ENCODE measurements at places on chromosomes 11 and 22.

GRCh38 chr11:75728992-75729391 lies 11.4 kb downstream of the MOGAT2 start:
- DNase-seq: no peak

GRCh38 chr11:103167166-103167565 lies 57.9 kb downstream of the DYNC2H1 start:
- no peak for DNase-seq

GRCh38 chr11:36500315-36500721 lies 9.8 kb downstream of the TRAF6 start:
- no peak for DNase-seq

DNA sequence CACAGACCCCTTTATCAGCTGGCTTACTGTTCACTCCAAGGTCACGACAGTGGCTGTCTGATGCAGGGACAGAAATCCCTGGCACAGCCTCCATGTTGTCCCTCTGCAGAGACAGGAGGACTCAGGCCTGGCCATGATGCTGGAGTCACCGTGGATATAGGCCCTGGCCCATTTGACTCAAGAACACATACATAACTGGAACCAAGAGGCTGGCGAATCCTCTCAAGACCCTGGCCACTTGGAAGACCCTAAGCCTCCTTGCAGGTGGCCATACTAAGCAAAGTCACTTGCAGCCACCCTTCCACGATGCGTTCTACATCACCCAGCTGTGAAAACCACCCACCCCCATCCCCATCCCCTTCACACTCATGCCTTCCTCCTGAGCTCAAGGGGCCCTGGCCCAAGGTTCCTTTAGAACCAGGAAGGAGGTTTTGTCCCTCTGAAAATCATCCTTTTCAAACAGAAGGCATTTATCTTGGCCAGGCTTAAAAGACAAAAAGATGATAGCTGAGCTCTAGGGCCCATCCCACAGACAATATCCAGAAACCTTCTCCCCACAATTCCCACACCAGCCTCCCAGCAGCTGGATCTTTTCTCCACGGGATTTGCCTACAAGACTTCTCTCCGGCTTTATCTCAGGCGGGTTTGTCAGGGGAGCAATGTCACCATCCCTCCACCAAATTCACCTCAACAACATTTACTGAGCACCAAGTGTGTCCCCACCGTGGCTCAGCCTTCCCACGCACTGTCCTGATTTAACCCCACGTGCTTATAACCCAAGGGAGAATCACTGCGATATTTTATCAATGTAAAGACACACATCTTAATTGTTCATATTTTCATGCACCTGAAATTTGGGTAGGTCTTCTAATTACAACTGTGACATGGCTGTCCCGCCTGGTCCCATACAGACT lies 123.4 kb upstream of the SERPIND1 start:
- DNase-seq: no peak

GRCh38 chr11:69938206-69938605 lies 119.0 kb upstream of the FGF3 start:
- DNase-seq: no peak

DNA sequence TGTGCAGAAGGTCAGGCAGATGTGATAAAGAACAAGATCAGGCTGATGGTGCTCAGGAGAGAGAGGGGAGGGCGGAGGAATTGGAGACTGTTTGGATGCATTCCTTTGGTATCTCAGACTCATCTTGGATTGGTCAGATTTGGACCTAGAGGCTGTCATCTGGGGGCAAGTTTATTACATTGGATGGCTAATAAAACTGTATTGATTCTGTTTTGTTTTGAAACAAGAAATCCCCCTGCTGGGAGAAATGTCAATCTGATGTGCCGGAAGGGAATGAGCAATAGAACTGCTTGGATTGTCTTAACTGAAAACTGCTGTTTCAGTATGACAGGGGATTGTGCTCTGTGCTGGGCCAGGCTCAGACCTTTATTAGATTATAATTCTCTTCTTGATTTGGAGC lies 25.5 kb upstream of the CCDC90B start:
- DNase-seq: no peak

DNA sequence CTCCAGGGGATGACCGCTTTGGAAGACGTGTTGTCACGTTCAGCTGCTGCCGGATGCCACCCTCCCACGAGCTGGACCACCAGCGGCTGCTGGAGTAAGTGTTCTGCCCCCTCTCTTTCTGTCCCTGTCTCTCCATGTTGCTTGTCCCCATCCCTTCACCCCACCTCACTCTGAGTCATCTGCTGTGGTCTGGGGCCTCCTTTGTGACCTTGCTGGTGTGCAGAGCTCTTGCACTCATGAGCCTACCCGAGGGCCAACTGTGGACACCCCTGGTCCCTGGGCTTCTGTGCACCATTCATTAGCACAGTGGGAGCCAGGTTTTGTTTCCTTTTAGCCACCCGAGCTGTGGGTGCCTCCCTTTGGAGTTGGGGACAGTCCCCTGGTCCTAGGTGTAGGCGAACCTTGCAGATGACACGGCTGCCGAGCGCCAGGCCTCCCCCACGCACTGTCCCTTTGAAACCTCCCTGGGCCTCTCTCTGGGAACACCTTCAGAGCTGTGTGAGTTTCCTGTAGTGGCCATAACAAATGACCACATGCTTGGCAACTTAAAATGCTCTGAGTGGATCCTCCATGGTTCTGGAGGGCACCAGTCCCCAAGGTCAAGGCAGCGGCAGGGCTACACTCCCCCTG lies 49.8 kb downstream of the ARHGAP8 start:
- no peak for DNase-seq

DNA sequence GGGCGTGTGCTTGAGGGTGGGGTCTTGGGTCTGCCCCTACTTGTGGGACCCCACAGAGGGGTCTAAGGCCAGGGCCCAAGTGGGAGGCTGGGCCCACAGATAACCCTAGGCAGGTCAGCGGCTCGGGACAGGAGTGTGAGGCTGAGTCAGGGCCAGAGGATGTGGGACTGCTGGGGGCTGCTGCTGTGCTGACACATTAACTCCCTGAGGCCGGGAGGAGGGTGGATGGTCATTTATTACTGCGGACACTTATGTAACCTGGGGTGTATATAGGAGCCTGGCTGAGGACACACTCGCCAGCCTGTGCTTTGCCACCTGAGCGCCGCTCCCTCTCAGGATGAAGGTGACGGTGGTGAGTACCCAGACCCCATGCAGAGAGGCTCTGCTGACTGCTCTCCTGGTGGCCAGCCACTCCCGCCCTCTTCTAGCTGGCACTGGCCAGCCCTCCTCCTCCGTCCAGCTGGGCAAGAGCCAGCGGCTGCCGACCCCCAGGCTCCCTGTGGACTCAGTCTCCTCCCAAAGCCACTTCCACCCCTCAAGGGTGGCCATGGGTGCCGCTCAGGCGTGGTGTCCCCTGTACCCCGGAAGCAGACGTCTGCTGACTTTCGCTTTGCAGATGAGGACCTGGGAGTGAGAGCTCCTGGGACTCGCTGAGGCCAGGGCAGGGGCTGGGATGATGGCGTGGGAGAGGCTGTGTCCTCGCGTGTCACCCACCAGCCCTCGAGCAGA lies at the start of gene MIOX:
TSS of gene MIOX (plus strand) at position 299 of the 729 bp plus-strand sequence. CDS start at position 338, 39 bp downstream.
- no peak for DNase-seq

DNA sequence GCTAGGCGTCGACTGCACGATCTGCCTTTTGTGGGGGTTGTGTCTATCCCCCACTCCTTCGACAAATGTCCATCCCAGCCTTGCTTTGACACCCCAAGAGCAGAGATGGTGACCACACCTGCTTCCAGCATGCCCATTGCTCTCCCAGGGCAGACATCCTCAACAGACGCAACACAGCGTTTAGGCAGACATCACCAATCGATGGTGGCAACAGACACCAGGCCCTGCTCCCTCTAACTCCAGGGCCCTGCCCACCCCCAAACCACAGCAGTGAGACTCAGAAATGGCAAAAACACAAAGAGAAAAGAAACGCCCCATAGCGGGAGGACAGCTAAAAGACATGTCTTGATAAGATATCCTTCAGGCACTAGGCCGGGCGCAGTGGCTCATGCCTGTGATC lies 150.9 kb downstream of the CRYBB2 start:
- no peak for DNase-seq

GRCh38 chr11:110710628-110711381 lies 1.4 kb downstream of the ARHGAP20 start:
- DNase-seq: no peak

- DNase-seq: peak; percentile 46
These were observed 11.8 kb upstream of the APLNR start for GRCh38 chr11:57248780-57249383.
